ENCODE measurements at places on chromosomes 5 and 9. TPM values are rescaled to one million over a fixed set of nuclear protein-coding genes. Genes with fewer than 3 reads are reported as not detected.

Gene CTXN3
- polyA plus RNA-seq: not detected

Gene ZNF366
- 0.62 TPM for polyA plus RNA-seq

Gene CA9
- not detected for polyA plus RNA-seq

Gene ARAP3
- not detected for polyA plus RNA-seq

Gene ANXA1
- polyA plus RNA-seq: 538 TPM

Gene FBP2
- polyA plus RNA-seq: not detected
